ENCODE measurements at places on chromosomes 7 and 10.

DNA sequence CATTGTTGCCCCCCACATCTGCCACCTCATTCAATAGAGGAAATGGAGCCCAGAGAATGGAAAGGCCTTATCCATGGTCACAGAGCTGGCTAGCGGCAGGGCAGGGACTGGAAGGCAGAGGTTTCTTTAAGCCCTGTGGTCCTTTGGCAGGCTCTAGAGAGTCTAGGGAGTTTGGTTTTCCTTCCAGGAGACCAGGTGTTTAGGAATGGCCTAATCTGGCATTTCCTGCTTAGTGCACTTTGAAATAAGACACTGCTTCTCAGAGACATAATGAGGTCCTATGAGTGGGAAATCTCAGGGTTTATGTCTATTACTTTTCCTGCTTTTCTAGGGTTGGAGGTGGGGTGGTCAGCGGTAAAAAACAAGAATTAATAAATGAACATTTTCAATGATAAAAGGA lies 6.1 kb downstream of the MARVELD1 start:
- DNase-seq, result no peak

GRCh38 chr10:132627666-132628531 lies 90.3 kb downstream of the INPP5A start:
- DNase-seq, result peak; percentile 88

GRCh38 chr7:113076703-113077102 lies 9.9 kb downstream of the GPR85 start:
- no peak for DNase-seq

- no peak for DNase-seq
These were observed 591.6 kb downstream of the REEP3 start for GRCh38 chr10:64112701-64113355.

- no peak for DNase-seq
These were observed 530 bp upstream of the ANXA7 start for GRCh38 chr10:73414230-73414945.

GRCh38 chr10:95782318-95782717 lies 26.4 kb downstream of the ENTPD1 start:
- DNase-seq, result no peak

DNA sequence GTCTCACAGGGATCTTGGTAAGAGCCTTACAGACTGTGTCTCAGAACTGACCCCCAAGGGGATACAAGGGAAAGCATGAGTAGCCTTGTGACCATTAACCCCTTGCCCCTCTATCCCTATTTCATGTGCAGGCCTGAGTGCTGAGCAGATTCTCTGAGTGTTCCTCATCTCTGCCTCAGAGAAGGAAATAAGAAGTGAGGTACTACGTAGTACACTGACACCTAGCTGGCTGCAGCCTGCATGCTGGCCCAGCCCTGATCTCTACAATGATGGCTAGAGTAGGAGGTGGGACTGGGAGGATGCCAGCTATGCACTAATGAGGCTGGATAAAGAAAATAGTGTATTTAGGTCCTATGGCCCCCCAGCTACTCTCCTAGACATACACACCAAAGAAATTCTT lies 174.9 kb upstream of the HPS1 start:
- no peak for DNase-seq

Measured in AG20443 (cell line).